Glutamatergic neuron (in vitro differentiated cells): ENCODE measurements at places on chromosomes 2 and 18. TPM values are rescaled to one million over a fixed set of nuclear protein-coding genes. Genes with fewer than 3 reads are reported as not detected.

- H3K4me1 ChIP-seq = peaks cover 12% of the 10 kb centered on the region
- no peak for DNase-seq
- peaks cover 5% of the 10 kb centered on the region for H3K27me3 ChIP-seq
- H3K4me3 ChIP-seq = no peak overlapping the region
- H3K36me3 ChIP-seq = peaks cover 10% of the 10 kb centered on the region
These were observed 84.1 kb downstream of the BOD1L2 start for GRCh38 chr18:57230861-57231585.

DNA sequence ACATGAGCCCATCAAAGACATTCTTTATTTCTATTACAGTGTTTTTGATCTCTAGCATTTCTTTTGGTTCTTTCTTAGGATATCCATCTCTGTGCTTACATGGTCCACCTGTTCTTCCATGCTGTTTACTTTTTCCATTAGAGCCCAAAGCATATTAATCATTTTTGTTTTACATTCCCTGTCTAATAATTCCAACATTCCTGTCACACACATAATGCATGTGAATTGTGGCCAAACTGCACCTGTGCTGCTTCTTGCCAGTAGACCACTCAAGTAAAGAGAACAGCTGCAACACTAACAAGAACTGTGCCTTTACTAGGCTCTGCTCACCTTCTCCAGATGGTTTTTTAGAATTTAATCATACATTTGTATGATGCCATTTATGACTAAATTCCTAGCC is 103.0 kb downstream of the PTH2R start:
- no peak overlapping the region for H3K4me3 ChIP-seq
- peaks cover 1% of the 10 kb centered on the region for H3K4me1 ChIP-seq
- H3K27ac ChIP-seq = no peak overlapping the region
- peaks cover 4% of the 10 kb centered on the region for H3K27me3 ChIP-seq
- peaks cover 23% of the 10 kb centered on the region for H3K36me3 ChIP-seq

GRCh38 chr2:225013425-225014365 is 28.6 kb downstream of the DOCK10 start:
- H3K27me3 ChIP-seq = no peaks in the 10 kb centered on the region
- H3K4me1 ChIP-seq = peaks cover 11% of the 10 kb centered on the region
- H3K4me3 ChIP-seq = no peak overlapping the region
- no peak for DNase-seq

- no peaks in the 10 kb centered on the region for H3K4me1 ChIP-seq
- H3K27ac ChIP-seq = no peak overlapping the region
- no peaks in the 10 kb centered on the region for H3K27me3 ChIP-seq
- no peaks in the 10 kb centered on the region for H3K36me3 ChIP-seq
These were observed 305.3 kb downstream of the TMX3 start for GRCh38 chr18:68409576-68409975.

- no peak overlapping the region for H3K4me3 ChIP-seq
- peaks cover 34% of the 10 kb centered on the region for H3K4me1 ChIP-seq
- peak overlapping the region; percentile 20 for H3K27ac ChIP-seq
- peaks cover 1% of the 10 kb centered on the region for H3K27me3 ChIP-seq
These were observed 263.2 kb downstream of the LTBP1 start for GRCh38 chr2:33209976-33210375.

- peaks cover 3% of the 10 kb centered on the region for H3K4me1 ChIP-seq
- H3K36me3 ChIP-seq = peaks cover 4% of the 10 kb centered on the region
- no peak overlapping the region for H3K4me3 ChIP-seq
These were observed 121.5 kb upstream of the CDCA7 start for GRCh38 chr2:173232956-173233744.

DNA sequence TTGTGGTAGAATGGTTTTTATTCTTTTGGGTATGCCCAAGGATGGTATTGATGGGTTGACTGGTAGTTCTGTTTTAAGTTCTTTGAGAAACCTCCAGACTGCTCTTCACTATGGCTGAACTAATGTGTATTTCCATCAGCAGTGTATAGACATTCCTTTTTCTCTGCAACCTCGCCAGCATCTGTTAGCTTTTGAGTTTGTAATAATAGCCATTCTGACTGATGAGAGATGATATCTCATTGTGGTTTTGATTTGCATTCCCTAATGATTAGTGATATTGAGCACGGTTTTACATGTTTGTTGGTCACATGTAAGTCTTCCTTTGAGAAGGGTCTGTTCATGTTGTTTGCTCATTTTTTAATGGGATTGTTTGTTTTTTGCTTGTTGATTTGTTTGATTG is 1348.7 kb upstream of the NXPH2 start:
- no peaks in the 10 kb centered on the region for H3K36me3 ChIP-seq
- no peaks in the 10 kb centered on the region for H3K4me1 ChIP-seq
- H3K27me3 ChIP-seq = no peaks in the 10 kb centered on the region
- H3K27ac ChIP-seq = no peak overlapping the region
- DNase-seq = no peak
- H3K4me3 ChIP-seq = no peak overlapping the region

- no peak for DNase-seq
- H3K4me1 ChIP-seq = no peaks in the 10 kb centered on the region
- H3K36me3 ChIP-seq = no peaks in the 10 kb centered on the region
- H3K27me3 ChIP-seq = no peaks in the 10 kb centered on the region
- H3K4me3 ChIP-seq = no peak overlapping the region
These were observed 204.4 kb downstream of the CCDC102B start for GRCh38 chr18:69002233-69002632.

DNA sequence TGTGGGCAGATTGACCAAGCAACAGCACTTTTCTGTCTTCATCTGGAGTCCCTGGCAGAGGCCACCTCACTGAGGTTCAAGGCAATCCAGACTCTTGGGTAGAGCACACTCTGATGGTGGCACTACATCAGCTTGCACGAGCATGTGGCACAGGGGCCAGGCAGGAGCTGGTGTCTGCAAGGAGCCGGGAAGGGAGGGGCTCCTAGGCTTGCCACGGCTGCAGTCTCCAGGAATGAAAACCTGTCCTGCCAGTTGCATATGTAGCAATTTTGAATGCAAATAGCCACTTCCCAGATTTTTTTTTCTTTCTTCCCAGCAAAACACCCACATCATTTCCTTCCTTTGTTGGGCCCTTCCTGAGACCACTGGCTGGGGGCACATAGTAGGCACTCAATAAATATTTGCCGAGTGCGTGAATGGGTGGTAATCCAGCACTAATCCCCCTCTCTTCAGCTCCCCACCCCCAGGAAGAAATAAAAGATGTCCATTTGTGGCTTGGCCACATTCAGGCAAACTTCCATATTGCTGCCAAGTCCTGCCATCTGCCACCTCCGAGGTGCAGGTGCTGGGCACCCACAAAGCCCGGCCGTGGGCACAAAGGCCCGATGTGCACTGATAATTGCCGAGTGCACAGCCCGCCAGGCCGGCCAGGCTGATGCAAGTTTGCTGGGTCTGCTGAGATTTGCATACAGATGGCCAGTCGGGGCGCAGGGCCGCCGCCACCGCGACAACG is 72.4 kb downstream of the MYCN start:
- H3K27ac ChIP-seq = peak overlapping the region; percentile 88
- peaks cover 3% of the 10 kb centered on the region for H3K27me3 ChIP-seq
- DNase-seq = peak; percentile 69
- H3K36me3 ChIP-seq = no peaks in the 10 kb centered on the region
- peaks cover 23% of the 10 kb centered on the region for H3K4me1 ChIP-seq

- no peaks in the 10 kb centered on the region for H3K4me1 ChIP-seq
- no peak overlapping the region for H3K4me3 ChIP-seq
- no peak for DNase-seq
- no peaks in the 10 kb centered on the region for H3K36me3 ChIP-seq
These were observed 1273.5 kb upstream of the CRIM1 start for GRCh38 chr2:35082072-35082471.

- DNase-seq = no peak
- H3K4me3 ChIP-seq = no peak overlapping the region
- H3K4me1 ChIP-seq = peaks cover 25% of the 10 kb centered on the region
- no peak overlapping the region for H3K27ac ChIP-seq
- H3K36me3 ChIP-seq = no peaks in the 10 kb centered on the region
These were observed 308.5 kb downstream of the GBX2 start for GRCh38 chr2:235859651-235860050.

DNA sequence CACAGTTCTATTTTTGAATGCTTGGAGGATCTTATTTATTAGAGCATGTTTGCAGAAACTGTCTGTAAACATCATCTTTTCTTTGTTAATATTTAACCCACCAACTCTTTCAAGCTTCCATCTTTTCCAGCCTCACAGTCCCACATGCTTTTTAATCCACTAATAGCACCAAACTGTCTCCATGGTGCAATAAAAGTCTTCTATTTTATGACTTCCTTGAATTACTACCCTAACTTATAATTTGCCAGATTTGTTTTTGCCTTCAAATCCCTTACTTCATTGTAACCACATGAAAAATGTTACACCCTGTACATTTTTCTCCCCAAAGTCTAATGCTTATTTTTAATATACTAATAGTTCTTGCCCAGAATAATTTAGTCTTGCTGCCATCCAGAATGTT is 792.6 kb downstream of the PLCL1 start:
- no peaks in the 10 kb centered on the region for H3K4me1 ChIP-seq
- H3K27me3 ChIP-seq = no peaks in the 10 kb centered on the region
- no peak overlapping the region for H3K27ac ChIP-seq
- no peak overlapping the region for H3K4me3 ChIP-seq

DNA sequence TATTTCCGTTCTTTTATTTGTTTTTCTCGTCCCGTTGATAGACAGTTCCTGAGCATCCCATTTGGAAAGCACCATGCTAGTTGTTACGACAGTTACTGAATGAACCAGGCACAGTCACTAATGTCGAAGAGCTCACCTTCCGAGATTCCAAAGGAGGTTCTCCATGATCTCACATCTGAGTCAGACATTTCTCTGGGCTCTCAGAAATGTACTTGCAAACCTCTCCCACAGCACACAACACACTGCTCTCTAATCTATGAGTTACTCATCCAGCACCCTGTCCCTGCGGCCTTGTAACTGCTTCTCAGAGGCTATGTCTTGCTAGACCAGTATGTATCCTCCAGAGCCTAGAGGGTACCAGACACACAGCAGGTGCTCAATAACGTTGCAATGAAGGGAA is 174.7 kb downstream of the DNER start:
- no peaks in the 10 kb centered on the region for H3K36me3 ChIP-seq
- H3K4me1 ChIP-seq = no peaks in the 10 kb centered on the region
- no peaks in the 10 kb centered on the region for H3K27me3 ChIP-seq
- H3K4me3 ChIP-seq = no peak overlapping the region
- H3K27ac ChIP-seq = no peak overlapping the region
- no peak for DNase-seq

- no peak overlapping the region for H3K4me3 ChIP-seq
- no peaks in the 10 kb centered on the region for H3K4me1 ChIP-seq
- DNase-seq = no peak
- no peaks in the 10 kb centered on the region for H3K27me3 ChIP-seq
These were observed 53.0 kb downstream of the ICOS start for GRCh38 chr2:203989521-203989920.

DNA sequence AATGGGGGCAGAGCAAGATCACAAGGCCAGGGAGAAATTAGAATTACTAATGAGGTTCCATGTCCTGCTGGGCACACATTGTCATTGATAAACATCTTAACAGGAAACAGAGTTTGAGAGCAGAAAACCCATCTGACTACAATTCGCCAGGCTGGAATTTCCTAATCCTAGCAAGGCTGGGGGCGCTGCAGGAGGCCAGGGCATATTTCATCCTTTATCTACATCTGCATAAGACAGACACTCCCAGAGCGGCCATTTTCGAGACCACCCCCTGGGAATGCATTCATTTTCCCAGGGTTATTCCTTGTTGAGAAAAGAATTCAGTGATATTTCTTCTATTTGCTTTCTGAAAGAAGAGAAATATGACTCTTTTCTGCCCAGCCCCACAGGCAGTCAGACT is 152.7 kb downstream of the SUCLG1 start:
- peaks cover 18% of the 10 kb centered on the region for H3K4me1 ChIP-seq
- DNase-seq = peak; percentile 28
- H3K4me3 ChIP-seq = no peak overlapping the region
- H3K36me3 ChIP-seq = peaks cover 31% of the 10 kb centered on the region
- H3K27ac ChIP-seq = no peak overlapping the region
- peaks cover 4% of the 10 kb centered on the region for H3K27me3 ChIP-seq

DNA sequence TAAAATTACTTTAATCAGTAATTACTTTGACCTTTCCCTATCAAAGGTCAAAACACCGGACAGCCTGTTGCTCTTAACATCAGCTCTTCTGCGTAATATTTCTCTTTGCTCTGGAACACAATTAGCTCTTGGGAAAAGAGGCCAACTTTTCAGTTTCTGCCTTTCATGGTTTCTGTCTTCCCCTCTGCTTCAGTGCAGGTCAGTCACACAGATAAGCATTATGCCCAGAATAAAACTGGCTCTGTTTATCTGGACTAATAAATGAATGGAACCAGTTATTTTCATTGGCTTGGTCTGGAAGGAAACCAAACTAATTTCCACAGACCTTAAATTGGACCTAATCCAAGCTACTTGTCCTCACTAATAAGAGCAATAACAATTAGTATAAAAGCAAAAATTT is 26.2 kb upstream of the GALNT3 start:
- H3K27me3 ChIP-seq = no peaks in the 10 kb centered on the region
- H3K27ac ChIP-seq = no peak overlapping the region
- H3K4me3 ChIP-seq = no peak overlapping the region
- H3K4me1 ChIP-seq = peaks cover 3% of the 10 kb centered on the region
- no peak for DNase-seq

DNA sequence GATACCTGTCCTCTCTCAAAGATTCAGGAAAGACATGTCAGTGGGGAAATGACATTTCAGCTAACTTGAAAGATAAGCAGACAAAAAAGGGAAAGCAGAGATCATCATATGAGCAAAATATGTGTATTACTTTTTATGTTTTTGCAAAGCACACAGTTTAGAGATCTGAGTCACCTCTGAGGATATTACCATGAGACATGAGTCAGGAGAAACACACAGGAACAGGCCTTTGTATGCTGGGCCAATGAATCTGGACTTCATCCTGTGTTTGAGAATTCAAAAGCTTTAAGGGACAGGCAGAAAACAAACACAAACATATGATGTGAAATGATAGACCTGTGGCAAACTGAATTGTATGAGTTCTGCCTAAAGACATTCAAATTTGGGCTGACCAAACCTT is 306.0 kb upstream of the EPC2 start:
- peaks cover 31% of the 10 kb centered on the region for H3K4me1 ChIP-seq
- peaks cover 12% of the 10 kb centered on the region for H3K36me3 ChIP-seq
- no peak for DNase-seq

DNA sequence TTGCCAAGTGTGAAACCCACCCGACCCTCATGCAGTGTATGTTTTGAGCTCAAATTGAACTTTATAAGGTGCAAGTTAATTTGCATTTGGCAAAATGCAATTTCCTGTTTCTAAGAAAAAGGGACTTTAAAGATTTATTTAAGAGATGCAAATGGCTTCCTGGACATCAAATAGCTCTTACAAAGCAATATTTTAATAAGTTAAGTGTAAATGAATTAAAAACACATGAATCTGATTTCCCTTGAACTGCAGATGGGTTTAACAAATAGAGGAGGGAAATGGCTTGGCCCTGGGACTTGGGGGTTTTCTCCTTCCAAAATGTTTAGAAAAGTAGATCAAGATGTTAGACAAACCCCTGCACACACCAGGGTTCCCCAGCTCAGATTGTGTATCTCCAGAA is 116.0 kb downstream of the EN1 start:
- H3K4me1 ChIP-seq = no peaks in the 10 kb centered on the region
- no peaks in the 10 kb centered on the region for H3K27me3 ChIP-seq
- DNase-seq = no peak
- no peak overlapping the region for H3K27ac ChIP-seq
- H3K36me3 ChIP-seq = peaks cover 4% of the 10 kb centered on the region

GRCh38 chr2:138537170-138537915 is 35.8 kb downstream of the SPOPL start:
- H3K36me3 ChIP-seq = peaks cover 29% of the 10 kb centered on the region
- H3K4me3 ChIP-seq = no peak overlapping the region
- H3K27ac ChIP-seq = no peak overlapping the region

IL1A gene
- not detected for total RNA-seq

DSEL gene
- 12.2 TPM for total RNA-seq

MATN3 gene
- total RNA-seq = 0.32 TPM

RGPD4 gene
- 0.12 TPM for total RNA-seq

CHRND gene
- total RNA-seq = 2.2 TPM

OBSL1 gene
- total RNA-seq = 47.9 TPM

GPR17 gene
- not detected for total RNA-seq

C2orf66 gene
- 0.34 TPM for total RNA-seq

CNDP1 gene
- total RNA-seq = 0.27 TPM
